CD14-positive monocyte (primary cell): ENCODE measurements at places on chromosomes 7 and 10.
A peak's percentile ranks its signal among the peaks of the same experiment; 100 is the strongest.

DNA sequence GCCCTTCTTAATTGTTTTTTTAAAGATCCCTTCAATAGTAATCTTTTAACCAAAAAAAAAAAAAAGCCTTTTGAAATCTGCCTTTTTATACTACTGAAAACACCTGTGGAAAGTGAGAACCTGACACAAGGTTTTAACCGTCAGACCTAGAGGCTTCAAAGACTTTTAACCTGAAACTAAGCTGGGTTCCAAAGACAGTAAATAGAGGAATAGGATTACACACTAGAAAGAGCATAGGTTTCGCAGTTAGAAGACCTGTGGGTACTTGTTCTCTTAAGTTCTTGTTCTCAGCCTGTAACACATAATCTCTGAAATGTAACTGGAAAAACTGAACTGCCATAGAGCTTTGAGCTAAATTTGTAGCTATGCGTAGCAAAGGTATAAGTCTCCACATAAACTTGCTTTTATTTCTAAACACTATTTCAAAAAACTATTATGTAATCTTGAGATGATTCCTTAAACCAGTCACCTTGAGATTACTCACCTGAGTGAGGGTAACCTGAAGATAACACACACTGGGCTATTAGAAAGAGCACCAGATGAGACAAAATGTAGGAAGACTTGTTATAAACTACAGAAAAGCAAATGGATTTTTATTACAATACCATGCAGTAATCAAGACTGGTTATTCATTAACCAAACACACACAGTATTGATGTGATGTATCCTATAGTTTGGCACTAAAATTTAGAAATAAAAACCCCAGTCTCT is 196.6 kb upstream of the FRMD4A start:
- no peak for DNase-seq

- no peak for DNase-seq
These were observed 875.5 kb upstream of the SORCS1 start for GRCh38 chr10:108039821-108040584.

- no peak for DNase-seq
These were observed 21.5 kb downstream of the SLC18A2 start for GRCh38 chr10:117262291-117262902.

DNA sequence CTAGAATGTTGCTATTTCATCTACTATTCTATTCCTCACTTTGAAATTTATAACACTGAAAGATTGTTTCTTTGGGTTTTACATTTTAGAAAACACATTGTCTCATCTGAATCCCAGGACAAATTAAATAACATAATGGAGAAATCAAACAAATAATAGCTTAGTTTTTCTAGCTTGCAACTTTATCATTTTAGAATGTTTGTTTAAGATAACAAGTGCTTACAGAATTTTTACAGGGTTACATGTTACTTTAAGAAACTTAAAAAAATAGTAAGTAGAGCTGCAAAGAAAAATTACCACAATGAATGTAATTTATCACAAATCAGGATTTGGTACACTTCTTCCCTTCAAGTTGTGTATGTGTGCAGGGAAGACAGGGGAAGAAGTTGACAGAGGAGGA is 11.3 kb downstream of the CAV2 start:
- no peak for DNase-seq

DNA sequence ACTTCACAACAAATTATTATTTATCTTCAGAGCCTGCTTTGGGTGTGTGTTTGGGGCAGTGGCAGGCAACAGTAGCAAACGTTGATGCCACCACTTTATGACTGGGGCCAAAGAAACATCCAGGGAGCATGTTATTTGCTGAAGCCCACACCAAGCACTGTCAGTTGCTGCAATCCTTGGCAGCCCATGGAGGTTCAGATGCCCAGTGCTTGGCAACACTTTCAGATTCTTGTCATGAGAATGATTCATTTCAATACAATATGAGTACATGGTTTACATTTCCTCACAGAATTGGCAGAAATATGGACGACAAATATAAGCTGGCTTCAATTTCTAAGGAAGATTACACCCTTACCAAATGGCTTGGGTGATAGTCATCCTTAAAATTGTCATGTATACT is 46.5 kb upstream of the GLI3 start:
- no peak for DNase-seq

DNA sequence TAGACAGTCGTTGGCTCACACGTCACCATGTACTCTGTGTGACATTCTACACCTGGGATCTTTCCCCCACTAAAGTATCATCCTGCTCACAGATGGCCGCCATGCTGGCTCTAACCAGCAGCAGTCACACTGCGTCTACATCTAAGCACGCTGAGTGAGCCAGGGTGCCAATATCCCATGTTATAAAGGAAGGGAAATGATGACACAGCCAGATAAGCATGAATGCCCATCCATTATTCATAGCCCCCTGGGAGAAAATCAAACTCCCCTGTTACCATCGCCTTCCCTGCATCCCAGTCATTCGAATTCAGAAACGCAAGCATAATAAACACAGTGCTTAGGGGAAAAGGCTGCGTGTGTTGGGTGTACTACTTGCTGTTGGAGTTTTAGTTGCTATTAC is 698.2 kb upstream of the AUTS2 start:
- DNase-seq = no peak

DNA sequence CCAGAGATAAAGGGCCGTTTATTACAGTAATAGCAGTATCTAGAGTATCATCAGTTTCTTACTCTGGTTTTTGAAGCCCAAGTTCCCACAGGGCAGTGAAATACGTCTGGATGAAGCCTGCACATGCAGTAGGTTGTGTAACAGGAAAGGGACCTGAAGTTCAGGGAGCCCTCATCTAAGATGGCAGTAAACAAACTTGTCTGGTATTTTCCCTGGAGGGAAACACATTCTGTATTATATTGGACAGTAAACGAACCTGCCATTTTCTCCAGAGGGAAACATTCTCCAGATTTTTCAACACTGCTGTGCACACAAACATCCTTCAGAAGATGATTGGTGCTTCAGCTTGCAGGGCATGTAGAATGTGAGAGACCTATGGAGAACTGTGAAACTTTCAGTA is 189.9 kb downstream of the TFEC start:
- DNase-seq = no peak

DNA sequence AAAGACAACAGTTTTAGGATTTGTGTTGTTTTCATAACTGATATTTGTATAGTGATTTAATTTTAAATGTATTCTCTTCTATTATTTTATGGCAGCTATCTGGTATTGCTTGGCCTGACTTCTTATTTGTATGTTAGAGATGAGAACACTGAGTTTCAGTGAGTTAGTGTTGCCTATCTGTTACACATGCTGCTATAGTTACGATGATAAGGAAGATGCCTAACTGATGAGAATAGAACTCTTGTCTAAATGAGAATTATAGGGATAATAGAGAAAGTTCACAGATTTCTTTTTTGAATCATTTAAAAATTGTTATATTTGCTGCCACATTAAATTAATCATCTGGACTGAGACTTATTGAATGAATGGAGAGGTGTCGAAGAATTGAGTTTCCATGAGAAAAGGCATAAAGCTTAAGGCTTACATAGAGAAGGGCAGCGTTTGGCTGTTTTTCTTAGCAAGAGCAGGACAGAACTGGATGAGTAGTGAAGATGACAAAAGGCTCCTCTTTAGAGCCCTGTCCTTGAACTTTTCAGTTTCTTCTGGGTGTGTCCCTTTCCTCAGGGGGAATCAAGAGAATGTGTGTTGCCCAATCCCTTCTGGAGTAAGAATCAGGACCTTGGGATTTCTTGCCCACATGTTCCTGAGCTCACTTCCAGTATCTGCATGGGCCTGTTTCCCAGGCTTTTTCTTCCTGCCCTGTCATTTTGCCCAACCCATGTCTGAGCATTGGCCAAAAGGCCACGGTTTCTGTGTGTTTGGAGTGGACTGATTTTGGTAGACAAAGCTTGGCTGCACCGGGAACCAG is 195.6 kb upstream of the CSTF2T start:
- no peak for DNase-seq

DNA sequence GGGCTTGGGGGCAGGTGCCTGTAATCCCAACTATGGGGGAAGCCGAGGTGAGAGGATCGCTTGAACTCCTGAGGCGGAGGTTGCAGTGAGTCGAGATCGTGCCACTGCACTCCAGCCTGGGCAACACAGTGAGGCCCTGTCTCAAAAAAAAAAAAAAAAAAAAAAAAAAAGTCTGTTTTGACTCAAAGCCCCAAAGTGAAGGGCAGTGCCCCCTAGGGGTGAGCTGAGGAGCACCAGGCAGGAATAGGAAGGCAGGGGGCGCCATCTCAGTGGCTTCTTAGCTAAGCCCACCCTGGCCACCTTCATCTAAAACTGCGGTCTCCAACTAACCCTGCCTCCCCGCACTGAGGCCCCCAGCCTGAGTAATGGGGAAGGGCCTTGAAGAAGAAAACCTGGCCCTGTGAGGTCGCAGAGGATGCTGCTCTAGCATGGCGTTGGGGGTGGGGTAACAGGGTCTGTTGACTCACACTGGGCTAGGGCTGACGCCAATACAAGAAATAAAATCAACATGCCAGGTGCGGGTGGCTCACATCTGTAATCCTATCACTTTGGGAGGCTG is 9.8 kb downstream of the PODXL start:
- no peak for DNase-seq

DNA sequence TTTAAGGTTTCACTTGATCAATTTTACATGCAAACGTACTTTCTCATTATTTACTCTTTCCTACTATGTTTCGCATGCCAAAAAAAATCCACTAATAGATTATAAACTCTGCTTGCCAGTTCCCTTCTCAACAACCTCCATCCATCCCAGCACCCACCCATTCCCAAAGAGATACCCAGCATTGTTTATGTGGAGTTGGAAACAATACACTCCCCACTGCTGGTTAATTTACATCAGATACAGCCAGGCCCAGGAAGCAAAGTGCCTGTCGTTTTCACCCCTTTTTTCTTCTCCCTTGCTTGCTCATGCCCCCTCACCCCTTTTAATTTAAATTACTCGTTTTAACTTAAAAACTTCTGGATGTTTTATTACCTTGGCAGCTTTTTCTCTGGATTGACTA is 59.9 kb downstream of the HIBADH start:
- DNase-seq = no peak

DNA sequence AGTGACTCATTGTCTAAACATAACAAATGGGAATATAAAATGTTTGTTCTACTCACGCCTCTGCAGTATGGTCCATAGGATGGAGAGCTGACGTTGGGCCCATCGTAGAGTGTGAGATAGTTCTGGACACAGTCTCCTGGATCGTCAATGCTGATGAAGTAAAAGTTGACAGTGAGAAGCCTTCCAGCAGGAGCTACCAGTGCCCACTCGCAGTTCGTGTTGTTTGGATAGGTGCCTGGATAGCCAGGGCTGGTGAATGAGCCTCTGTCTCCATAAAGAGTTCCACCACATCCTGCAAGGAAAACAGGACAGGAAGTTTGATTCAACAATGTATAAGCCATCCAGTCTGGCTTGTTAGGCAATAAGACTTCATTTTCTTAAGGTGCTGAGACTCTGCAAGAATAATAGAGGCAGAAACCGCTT is 79.6 kb downstream of the OR13A1 start:
- peak; percentile 37 for DNase-seq

DNA sequence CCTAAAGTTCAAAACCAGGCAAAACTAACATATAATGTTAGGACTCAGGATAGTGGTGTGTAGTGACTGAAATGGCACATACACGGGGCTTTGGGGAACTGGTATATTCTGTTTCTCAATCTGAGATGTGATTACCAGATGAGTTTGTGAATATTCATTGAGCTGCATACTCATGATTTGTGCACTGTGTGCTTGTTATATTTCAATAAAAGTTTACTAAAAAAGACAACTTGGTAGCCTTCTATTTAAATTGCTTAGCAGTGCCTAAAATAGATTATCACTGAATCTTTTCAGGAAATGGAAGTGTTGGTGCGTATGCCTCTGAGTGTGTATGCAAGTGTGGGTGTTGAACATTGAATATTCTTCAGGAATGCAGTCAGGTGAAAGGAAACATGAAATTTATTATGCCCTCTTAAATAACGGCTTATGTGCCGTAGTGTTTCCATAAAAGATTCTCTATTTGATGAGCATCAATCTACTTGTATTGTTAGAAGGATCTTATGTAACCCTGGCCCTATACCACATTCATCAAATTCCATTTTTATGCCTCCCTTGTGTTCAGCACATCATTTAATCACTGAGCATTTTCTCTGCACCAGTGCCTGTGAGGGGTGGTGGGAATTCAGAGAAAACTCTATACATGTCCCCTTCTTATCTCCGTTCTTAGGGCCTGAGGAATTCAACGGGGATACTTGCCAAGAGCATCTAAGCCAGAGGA is 82.6 kb upstream of the AUTS2 start:
- no peak for DNase-seq

DNA sequence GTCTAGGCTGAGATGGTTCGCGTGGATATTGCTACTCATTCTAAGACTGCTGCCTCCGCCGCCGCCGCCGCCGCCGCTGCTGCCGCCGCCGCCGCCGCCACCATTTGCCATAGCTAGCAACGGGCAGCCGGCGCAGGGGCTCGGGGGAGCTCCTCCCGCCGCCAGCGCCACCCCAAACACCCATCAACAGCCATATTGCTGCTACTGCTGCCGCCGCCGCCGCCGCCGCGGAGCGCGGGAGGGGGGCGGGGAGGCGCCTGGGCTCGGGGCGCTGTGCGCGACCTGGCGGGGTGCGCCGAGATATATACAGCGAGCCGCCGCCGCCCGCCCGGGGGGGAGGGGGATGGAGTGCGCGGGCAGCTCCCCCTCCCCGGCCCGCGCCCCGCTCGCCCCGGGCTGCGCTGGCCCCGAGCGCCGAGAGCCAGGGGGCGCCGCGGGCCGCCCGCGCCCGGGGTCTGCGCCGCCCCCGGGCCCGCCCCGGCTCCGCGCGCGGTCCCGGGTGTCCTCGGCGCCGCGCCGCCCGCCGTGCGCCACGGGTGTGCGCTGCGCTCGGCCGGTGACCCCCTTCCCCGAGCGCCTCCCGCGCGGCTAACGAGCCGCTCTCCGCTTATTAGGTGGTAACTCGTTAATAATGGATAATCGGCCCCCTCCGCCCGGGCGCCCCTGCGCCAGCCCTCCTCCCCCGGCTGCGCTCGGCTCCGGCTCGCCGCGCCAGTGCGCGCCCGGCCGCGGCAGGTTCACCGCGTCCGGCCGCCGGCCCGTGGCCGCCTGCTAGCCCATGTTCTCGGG is at the start of gene KCNMA1:
TSS of gene KCNMA1 (minus strand) at position 277 of the 789 bp plus-strand sequence.
- DNase-seq = no peak

GRCh38 chr7:54858008-54858692 is 99.1 kb upstream of the SEC61G start:
- DNase-seq = no peak

DNA sequence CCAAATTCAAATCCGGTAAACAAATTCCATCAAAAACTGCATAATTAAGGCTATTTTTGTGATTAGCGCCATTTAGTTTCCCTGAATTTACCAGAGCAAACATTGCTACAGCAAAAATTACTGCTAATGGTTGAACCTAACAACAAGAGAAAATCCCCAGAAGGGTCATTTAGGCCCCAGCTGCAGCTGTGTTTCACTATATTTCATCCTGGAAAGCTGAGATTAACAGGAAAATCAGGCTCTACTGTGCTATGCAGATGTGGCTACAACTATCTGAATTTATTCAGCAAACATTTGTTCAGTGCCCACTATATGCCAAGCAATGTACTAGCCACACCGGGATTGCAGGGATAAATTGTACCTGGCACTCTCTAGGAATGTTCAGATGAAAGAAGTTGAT is 104.0 kb downstream of the PON1 start:
- DNase-seq = no peak

GRCh38 chr7:87672217-87672616 is 44.0 kb downstream of the RUNDC3B start:
- DNase-seq = no peak
